ENCODE measurements at places on chromosomes 16 and 17.

DNA sequence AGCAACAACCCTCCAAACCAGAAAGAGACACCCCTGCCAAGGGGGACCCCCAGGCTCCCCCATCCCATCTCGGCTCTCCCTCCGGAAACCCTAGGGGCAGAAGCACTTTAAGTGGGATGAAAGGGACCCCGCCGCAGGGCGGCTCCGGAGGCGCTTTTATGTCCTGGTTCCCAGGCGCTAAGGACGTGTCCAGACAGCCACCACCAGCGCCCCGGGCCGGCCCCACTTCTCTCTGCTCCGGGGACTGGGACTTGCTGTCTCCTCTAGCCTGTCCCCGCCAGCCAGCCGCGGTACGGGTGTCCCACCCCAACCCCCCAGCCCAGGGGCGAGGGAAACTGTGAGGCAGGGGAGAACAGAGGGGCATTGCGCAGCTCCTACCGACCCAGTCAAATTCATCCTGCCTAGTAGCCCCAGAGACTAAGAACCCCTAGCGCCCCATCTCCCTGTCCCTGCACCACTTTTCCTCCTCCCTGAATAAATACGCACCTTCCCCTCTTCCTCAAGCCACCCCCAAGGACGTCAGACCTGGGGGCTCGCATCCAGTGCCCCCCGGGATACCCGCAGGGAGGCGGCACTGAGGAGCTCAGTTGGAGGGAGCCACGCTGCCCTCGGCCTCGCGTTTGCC is 4.1 kb downstream of the SP6 start:
- DNase-seq, result no peak

DNA sequence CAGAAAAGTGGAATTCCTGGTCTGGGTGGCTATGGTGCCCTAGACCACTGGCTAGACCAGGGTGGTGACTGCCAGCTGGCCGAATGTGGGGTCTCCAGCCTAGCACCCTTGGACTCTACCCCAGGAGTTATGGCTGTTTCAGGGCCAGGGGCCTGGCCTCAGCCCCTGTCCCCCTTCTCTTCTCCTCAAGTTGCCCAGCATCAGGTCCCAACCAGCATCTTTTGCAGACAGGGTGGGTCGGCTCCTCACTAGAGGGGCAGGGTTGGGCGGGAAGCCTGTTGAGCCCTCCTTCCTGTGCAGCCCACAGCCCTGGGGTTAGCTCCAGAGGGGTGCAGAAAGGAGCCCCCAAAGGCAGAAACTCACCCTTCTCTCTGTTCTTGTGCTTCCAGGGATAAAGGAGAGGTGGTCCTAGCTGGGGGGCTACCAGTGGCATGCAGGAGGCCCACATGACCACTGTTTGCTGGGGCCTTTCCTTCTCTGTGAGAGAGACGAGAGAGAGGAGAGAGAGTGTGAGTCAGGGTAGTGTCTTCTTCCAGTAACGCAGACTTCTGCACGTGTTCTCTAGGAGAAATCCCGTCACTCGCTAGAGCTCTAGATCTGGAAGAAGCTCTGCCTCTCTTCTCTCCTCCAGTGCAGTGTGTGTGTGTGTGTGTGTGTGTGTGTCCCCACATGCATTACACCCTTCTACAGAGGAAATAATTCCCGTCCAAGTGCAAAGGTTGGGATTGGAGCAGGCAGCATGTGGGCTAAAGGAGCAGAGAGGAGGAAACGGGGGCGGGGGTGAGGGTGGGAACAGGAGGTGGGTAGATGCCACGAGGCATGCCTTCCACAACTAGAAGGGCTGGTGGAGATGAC is 209.4 kb downstream of the SEC14L1 start:
- DNase-seq, result no peak

GRCh38 chr16:22191532-22192260 is 14.4 kb upstream of the EEF2K start:
- DNase-seq, result no peak

- DNase-seq, result no peak
Measured at GRCh38 chr17:53142890-53143289, 679.8 kb upstream of the KIF2B start.

Measured in CD4-positive, alpha-beta T cell treated with Interleukin-15 for 4 hours (primary cell).